HCEC 1CT (cell line): ENCODE measurements at places on chromosomes 4 and X.

DNA sequence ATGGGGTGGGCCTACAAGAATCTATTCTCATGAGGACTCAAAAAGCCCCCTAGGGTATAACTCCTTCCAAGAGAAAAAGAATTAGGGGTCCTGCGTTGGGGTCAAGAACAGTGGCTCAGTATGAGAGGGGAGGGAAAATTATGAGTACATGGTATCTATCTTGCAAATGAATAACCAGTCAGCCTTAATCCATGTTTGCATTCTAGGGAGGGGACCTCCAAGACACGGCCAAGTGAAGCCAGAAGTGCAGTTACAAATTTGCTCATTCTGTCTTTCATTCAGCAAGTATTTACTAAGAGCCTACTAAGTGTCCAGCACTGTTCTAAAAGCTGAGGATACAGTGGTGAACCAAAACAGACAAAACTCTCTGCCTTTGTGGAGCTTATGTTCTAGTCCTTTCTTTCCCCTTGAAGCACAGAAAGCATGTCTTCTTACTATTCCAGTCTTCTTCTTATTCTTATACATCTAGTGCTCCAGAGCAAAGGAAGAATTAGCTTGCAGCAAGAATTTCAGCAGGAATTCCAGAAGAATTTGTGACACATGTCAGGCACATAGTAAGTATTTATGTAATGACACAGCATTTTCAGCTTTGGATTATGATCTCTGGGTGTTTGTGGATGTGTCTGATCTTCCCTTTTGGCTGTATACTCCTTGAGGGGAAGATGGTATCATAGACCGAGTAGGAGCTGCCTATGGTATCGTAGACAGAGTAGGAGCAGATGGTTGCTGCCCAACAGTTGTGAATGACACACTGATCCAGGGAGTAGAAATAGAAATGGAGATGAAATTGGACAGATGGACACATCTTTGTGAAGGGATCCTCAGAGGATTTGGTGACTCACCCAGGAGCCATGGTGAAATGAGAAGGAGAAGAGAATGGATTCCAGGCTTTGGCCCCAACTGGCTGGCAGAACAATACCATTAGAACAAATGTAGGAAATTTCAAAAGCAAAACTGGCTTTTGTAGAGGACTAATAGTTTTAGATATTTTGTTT lies 75.9 kb downstream of the COQ2 start:
- DNase-seq = no peak

GRCh38 chrX:17805120-17805519 lies 56.0 kb downstream of the RAI2 start:
- no peak for DNase-seq

GRCh38 chr4:95742872-95743271 lies 97.0 kb upstream of the PDHA2 start:
- DNase-seq = no peak

GRCh38 chr4:26459054-26459755 lies 31.1 kb downstream of the CCKAR start:
- DNase-seq = peak; percentile 46

DNA sequence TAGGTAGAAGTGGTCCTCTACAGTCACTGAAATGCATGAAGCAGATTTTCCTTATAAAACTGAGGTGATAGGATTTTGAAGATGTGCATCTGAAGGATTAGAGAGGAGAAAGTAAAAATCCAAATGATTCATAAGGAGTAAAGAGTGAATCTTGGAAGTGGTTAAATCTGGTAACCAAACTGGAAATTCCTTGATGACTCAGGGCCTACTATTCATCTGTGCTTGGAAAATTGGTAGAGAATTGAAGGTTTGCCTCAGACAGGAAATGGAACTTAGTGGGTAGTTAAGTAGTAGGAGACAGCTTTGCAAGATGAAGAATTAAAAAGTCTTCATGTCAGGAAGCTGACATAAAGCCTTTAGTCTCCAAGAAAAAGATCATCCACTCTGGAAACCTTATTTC lies 368.9 kb upstream of the CTSO start:
- peak; percentile 78 for DNase-seq

DNA sequence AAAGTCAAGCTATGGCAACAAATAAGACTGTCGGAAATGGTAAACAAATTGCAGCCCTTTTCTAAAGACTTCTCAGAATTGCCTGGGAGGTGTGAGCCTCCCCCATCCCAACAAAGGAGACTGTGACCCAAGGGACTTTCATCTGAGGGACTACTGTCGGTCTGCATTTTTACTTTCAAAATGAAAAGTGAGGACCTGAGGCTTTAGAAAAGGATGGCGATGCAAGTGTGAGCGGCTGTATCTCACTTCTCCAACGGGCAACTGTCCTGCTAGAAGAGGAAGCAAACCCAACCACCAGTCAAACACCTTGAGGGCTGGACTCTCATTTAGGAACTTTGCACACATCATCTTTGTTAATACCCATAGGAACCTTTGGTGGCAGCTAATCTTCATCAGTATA lies 62.6 kb upstream of the CLNK start:
- DNase-seq = no peak

GRCh38 chr4:7253837-7254236 lies 61.5 kb downstream of the SORCS2 start:
- DNase-seq = no peak
